ENCODE measurements at places on chromosomes 5 and 9.

- H3K36me3 ChIP-seq, result peaks cover 8% of the 10 kb centered on the region
- no peak overlapping the region for H3K27ac ChIP-seq
Observed at GRCh38 chr5:151019331-151019730, 1.1 kb upstream of the GPX3 start.

DNA sequence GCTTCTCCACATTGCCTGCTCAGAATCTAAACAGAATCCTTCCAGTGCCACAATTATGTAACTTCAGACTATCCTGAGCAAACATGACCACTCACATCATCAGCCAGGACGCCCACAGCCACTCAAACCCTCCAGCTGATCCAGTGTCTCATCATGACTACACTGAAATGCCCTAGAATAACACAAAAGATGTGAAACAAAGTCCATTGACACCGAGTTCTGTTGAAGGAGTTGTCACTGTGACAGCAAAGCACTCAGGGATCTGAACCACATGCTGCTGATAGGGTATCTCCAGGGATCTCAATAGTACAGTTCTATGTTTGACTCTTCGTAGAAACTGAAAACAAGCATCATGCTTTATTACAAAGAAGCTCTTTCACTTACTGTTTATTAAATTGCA is 150.2 kb downstream of the GABBR2 start:
- no peak overlapping the region for H3K27ac ChIP-seq
- DNase-seq, result no peak
- H3K27me3 ChIP-seq, result peaks cover 4% of the 10 kb centered on the region
- H3K36me3 ChIP-seq, result no peaks in the 10 kb centered on the region

DNA sequence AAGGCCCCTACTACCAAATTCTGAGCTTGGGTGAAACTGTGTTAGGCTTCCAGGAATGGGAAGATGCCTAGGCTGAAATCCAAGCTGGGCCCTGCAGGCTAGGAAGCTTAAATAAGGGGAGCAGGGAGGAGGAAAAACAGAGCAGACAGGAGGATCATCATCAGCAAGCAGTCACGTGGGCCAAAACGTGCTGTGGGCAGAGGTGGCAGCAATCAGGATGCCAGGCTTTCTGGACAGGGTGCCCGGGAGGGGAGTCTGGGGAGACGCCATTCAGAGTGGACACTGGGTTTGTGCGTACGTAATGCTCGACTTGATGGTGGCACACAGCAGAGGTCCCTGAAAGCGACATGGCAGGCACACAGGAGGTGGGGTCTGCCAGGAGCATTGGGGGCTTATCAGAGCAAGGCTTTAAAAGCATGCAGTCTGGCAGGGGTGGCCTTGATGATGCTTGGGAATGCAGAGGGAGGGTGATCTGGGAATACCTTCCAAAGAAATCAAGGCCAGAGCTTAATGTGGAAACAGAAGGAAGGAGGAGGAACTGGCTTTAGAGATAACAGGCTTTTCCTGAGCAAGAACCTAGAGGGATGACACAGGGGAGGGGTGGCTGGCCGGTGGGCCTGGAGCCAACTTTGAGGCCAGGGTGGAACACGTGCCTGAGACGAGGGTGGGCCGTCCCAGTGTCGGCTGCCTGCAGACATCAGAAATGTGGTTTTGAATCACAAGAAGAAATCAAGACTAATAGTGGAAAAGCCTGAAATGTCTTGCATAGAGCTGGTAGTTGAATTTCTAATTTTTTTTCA is 212.5 kb downstream of the GADD45G start:
- no peaks in the 10 kb centered on the region for H3K36me3 ChIP-seq
- no peak overlapping the region for H3K27ac ChIP-seq
- no peak for DNase-seq
- peaks cover 8% of the 10 kb centered on the region for H3K4me1 ChIP-seq

DNA sequence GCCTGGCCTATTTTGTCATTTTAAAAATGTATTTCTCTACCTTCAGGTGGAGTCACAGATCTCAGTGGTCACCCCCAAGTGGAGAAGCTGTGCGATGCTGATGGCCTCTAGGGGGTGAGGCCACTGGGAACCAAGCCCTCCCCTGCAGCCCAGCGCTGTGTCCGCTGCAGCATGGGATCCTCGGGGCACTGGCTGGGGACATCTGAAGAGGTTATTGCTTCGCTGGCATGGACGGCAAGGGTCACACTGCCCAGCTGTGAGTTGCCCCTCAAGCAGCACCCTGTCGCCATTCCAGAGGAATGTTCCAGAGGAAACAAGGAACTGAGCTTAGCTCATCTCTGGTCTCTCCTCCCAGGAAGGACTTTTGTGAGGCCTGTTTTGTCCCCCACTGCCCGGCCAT is 119.6 kb upstream of the S1PR3 start:
- no peak for DNase-seq
- peaks cover 4% of the 10 kb centered on the region for H3K4me1 ChIP-seq
- no peak overlapping the region for H3K27ac ChIP-seq
- peaks cover 30% of the 10 kb centered on the region for H3K27me3 ChIP-seq
- H3K36me3 ChIP-seq, result no peaks in the 10 kb centered on the region

DNA sequence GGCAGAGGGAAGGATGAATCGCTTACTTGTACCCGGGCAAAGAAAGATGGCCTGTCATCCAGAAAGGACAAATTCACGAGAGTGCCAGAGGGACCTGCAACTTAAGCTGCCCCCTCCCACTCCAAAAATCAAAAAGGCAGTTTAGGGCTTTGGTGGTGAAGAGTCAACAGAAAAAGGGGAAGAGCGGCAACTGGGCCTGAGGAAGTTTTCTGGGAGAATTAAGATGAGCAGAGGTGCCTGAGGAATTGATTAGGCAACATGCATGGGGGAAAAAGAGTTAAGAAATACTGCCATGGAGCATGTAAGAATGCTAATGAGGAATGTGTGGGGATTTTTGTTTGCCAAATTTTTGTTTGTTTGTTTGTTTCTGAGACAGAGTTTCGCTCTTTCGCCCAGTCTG is 1.8 kb upstream of the ACTL7B start:
- H3K27ac ChIP-seq, result no peak overlapping the region
- no peaks in the 10 kb centered on the region for H3K27me3 ChIP-seq
- peaks cover 2% of the 10 kb centered on the region for H3K36me3 ChIP-seq

- H3K27ac ChIP-seq, result no peak overlapping the region
- no peaks in the 10 kb centered on the region for H3K4me1 ChIP-seq
- H3K27me3 ChIP-seq, result no peaks in the 10 kb centered on the region
- no peak overlapping the region for H3K4me3 ChIP-seq
- H3K36me3 ChIP-seq, result no peaks in the 10 kb centered on the region
- DNase-seq, result no peak
Observed at GRCh38 chr5:120628156-120628555, 164.1 kb downstream of the PRR16 start.

DNA sequence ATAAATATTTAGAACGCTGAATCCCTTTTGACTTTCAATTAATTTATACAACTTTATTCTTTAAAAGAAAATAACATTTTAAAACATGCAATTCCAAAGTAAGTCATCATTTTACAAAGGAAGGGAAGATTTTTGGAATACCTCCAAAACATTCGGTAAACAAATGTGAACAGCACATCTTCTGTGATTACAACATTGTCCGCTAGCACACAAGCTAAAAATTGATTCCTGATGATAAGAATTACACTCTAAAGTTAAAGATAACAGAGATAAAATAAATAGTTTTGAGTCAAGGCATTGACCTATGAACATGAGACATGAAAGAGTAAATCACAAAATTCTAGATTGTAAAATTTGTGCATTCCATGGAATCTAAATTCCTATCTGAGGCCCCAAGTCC is 56.2 kb upstream of the TRAF1 start:
- DNase-seq, result no peak
- no peak overlapping the region for H3K27ac ChIP-seq
- no peak overlapping the region for H3K4me3 ChIP-seq
- H3K27me3 ChIP-seq, result no peaks in the 10 kb centered on the region
